ENCODE measurements at places on chromosomes 12 and 14. TPM values are rescaled to one million over a fixed set of nuclear protein-coding genes. Genes with fewer than 3 reads are reported as not detected.

GRCh38 chr14:25406818-25407217 lies 356.9 kb upstream of the STXBP6 start:
- H3K4me1 ChIP-seq, result no peaks in the 10 kb centered on the region
- no peaks in the 10 kb centered on the region for H3K36me3 ChIP-seq
- H3K27me3 ChIP-seq, result no peaks in the 10 kb centered on the region
- no peak overlapping the region for H3K4me3 ChIP-seq
- DNase-seq, result no peak
- H3K27ac ChIP-seq, result no peak overlapping the region

The FOXG1 gene
- total RNA-seq, result 0.18 TPM

DNA sequence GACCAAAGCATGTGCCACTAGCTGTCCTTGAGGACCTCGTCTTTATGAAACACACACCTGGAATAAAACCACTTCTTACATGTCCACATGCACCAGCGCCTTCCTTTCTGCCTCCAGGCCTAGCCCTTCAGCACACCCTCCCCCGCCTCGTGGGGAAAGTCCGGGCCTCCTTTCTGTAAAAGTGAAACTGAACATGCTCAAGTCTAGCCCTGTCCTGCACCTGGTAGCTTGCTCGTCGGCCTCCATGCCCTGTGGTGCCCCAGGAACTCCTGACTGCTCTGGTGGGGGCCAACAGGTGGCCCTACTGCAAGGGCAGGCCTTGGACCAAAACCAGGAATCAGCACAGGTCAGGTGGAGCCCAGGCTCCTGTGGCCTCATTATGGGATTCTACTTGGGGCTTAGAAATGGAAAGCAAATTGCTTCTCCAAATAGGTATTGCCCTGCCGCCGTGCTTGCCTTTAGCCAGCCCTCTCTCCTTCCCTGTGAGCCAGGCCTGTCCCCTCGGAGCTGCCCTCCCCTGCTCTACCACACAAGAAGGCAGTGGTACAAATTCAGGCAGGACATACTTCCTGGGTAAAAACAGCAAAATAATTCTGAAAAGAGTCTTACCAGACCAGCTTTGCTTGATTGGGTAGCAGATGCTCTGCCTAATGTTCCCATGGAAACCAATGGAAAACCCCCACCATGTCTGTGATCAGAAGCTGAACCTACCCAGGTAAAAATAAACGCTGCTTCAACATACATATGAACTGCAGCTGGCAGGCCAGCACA lies 43.5 kb downstream of the ERH start:
- no peak overlapping the region for H3K27ac ChIP-seq
- no peaks in the 10 kb centered on the region for H3K27me3 ChIP-seq
- no peak overlapping the region for H3K4me3 ChIP-seq
- H3K36me3 ChIP-seq, result no peaks in the 10 kb centered on the region

- DNase-seq, result no peak
- H3K36me3 ChIP-seq, result no peaks in the 10 kb centered on the region
- H3K27ac ChIP-seq, result no peak overlapping the region
Observed at GRCh38 chr12:40829738-40830144, 137.5 kb downstream of the CNTN1 start.

The C12orf42 gene
- total RNA-seq, result not detected

The OLR1 gene
- total RNA-seq, result 0.96 TPM

DNA sequence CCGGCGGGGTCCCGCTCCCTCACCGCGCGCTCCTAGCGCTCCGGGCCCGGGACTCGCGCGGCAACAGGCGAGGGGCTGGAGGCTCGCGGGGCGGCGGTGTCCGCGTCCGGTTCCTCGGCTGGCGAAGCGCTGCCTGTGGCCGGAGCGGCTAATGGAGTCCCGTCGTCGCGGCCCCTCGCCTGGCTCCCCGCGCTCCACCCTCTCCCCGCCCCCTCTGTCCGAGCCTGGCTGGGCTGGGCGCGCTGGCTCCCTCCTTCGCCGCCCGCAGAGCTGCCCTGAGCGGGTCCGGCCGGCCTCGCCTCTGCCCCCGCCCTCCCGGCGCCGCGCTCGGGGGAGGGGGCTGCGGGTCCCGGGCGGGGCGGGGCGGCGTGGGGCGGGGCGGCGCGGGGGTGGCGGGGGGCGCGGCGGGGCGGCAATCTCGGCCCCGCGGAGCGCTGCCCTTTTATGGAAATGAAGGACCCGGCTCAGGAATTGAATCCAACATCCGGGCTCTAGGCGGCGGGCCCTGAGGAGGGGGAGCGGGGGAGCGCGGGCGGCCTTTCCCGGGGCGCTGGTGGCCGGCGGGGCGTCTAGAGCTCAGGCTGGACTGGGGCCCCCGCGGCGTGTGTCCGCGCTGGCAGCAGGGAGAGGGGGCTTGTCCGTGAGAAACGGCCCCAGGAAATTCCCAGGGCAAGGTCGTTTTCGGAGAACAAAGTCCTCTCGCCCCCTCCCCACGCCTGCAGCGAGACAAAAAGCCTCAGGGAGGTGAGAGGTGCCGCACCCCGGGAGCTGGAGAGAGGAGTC lies at the start of gene FERMT2:
Gene FERMT2, minus strand, starts transcription at position 153 of the 783 bp plus-strand sequence. CDS start 482 bp downstream, outside the sequence.
- no peaks in the 10 kb centered on the region for H3K27me3 ChIP-seq
- peak within 1 kb of the TSS; percentile 98 for H3K4me3 ChIP-seq
- H3K36me3 ChIP-seq, result peaks cover 4% of the 10 kb centered on the region
- H3K27ac ChIP-seq, result peak within 1 kb of the TSS; percentile 96

The USP44 gene
- 4.3 TPM for total RNA-seq

The ADCY4 gene
- 0.32 TPM for total RNA-seq

DNA sequence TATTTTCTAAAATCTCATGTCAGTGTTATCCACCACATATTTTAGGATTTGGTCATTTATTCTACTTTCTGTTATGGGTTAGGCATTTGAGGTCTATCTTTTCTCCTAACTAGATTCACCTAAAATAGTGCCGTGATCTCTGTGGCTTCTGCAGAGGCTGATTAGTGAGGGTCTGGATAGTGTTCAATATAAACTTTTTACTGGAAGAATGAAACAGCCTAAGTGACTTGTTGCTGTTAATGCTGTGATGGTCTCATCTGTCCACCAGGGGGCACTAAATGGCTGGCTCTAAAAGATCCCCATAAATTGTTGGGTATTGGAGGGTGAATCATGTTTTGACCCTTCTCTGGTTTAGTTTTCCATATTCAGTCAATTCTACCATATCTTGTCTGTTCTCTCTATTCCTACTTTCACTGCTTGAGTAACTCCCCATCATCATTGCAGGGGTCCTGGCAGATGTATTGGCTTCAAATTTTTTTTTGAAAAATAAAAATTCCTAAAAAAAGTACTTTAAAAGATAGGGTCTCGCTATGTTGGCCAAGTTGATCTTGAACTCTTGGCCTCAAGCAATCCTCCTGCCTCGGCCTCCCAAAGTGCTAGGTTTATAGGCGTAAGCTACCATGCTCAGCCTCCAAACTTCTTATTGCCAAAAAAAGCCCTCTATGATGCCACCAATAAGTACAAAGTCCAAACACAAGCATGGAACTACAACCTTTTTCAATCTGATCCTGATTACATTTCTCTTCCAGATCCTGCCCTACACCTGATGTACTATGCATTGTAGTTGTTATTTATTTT lies 6.9 kb downstream of the PABPN1 start:
- H3K4me3 ChIP-seq, result no peak overlapping the region
- DNase-seq, result peak; percentile 47
- H3K4me1 ChIP-seq, result peaks cover 2% of the 10 kb centered on the region
- H3K27me3 ChIP-seq, result no peaks in the 10 kb centered on the region
- no peak overlapping the region for H3K27ac ChIP-seq

The SUSD6 gene
- total RNA-seq, result 30.6 TPM

GRCh38 chr12:54337280-54337842 lies 12.4 kb downstream of the COPZ1 start:
- peaks cover 12% of the 10 kb centered on the region for H3K36me3 ChIP-seq
- H3K4me1 ChIP-seq, result peaks cover 10% of the 10 kb centered on the region
- no peaks in the 10 kb centered on the region for H3K27me3 ChIP-seq
- no peak overlapping the region for H3K27ac ChIP-seq
- no peak for DNase-seq

DNA sequence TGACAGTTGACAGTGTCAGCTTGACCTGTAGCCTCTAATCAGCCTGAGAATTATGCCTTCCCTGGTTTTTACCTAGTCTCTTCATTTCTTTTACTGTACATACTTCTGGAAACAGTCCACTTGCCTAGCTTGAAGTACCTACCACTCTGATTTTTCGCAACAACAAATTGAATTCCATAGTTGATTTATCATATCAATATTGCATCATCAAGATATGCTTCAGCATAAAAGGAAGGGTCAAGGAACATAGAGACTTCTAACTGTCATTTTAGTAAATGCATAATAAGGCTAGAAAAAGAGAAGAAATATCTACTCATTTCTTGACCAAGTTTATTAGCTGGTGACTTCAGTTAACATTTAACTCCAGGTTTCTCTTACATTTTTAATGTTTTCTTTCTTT lies 174.2 kb upstream of the FAR2 start:
- H3K27me3 ChIP-seq, result no peaks in the 10 kb centered on the region
- H3K4me1 ChIP-seq, result no peaks in the 10 kb centered on the region
- H3K36me3 ChIP-seq, result no peaks in the 10 kb centered on the region
- no peak for DNase-seq
- no peak overlapping the region for H3K4me3 ChIP-seq
- H3K27ac ChIP-seq, result no peak overlapping the region

DNA sequence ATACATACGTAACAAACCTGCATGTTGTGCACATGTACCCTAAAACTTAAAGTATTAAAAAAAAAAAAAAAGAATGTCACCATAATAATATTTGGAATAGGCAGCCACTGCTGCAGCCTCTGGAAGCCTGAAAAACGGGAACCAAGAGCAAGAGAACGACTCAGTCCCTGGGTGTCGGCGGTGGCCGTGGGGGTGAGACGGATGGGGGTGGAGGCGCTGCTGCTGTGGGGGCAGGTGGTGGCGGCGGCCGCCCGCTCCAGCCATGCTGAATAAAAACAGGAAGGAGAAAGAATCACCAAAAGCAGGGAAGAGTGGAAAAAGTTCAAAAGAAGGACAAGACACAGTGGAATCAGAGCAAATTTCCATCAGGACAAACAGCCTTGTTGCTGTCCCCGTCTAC lies 46.9 kb downstream of the ZFYVE21 start:
- no peak overlapping the region for H3K27ac ChIP-seq
- no peaks in the 10 kb centered on the region for H3K4me1 ChIP-seq
- no peak overlapping the region for H3K4me3 ChIP-seq

The OR4E2 gene
- not detected for total RNA-seq

The AKAP6 gene
- 3.4 TPM for total RNA-seq

DNA sequence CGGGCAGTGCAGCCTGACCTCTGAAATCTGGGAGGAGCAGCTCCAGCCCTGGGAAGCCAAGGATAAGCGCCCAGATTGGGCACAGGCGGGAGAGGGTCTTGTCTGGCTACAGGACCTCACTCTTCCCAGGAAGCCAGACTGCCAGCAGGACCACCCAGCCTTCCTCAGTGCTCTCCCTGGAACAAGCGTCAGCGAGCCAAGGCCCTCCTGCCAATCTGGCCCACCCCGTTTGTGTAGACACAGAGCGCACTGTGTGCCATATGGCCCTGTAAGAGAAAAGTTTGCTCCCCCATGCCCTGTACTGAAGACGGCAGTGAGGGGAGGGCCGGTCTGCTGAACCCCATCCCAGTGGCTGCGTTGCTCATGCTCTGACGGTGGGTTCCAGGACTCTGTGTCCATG lies 1.2 kb upstream of the C14orf180 start:
- H3K27me3 ChIP-seq, result no peaks in the 10 kb centered on the region
- H3K4me1 ChIP-seq, result no peaks in the 10 kb centered on the region
- H3K4me3 ChIP-seq, result no peak overlapping the region

The LRRC10 gene
- total RNA-seq, result not detected

DNA sequence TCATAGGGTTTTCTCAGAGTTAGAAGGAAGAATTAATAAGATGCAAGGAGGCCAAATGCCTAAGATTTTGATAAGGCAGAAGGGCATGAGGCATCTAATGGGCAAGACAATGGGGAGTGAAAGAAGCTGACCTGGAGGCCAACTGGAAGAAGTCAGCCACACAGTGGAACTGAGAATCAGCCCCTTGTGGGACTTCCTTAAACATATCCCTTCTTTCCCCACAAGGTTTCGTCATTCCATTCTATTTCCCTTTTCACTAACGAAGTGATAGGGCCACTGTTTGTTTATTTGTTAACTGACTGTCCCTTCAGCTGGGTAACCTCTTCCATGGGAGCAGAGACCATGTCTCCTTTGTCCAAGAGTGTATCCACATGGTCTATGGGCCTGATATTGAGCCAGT lies 86.2 kb downstream of the HELB start:
- no peak overlapping the region for H3K4me3 ChIP-seq
- no peak overlapping the region for H3K27ac ChIP-seq
- no peaks in the 10 kb centered on the region for H3K4me1 ChIP-seq
- no peak for DNase-seq

DNA sequence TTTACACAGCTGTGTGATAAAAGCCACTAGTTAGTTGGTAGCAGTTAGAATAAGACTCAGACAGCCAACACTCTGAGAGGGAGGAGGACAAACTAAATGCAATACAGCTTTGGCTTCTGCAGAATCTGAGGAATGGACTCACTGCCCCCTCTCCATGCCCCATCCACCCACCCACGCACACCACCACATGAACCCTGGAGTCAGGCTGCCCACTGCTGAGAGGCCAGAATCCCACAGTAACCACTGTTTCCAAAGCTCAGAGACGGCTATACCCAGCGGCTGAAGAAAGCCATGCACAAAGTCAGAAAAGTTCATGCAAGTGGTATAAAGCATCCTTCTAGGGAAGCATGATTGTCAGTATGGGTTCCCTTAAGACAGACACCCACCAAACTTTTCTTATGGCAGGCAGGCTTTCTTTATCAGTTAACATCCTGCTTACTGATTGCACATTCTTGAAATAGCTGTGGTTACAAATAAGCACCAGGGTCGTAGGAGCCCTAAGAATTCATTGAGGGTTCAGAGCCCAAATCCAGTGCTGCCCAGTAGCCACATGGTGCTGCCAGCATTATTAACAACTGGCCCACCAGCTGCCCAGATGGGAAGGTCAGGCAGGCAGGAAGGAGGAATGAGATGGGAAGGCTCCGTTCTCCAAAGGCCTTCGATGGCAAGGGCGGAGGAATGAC lies 61.5 kb downstream of the NT5DC3 start:
- peaks cover 17% of the 10 kb centered on the region for H3K4me1 ChIP-seq
- no peak overlapping the region for H3K4me3 ChIP-seq
- peaks cover 31% of the 10 kb centered on the region for H3K36me3 ChIP-seq
- peak; percentile 41 for DNase-seq
- H3K27me3 ChIP-seq, result no peaks in the 10 kb centered on the region
- H3K27ac ChIP-seq, result peak overlapping the region; percentile 64

GRCh38 chr12:22318108-22318737 lies 16.3 kb downstream of the ST8SIA1 start:
- H3K27me3 ChIP-seq, result no peaks in the 10 kb centered on the region
- no peak overlapping the region for H3K4me3 ChIP-seq
- no peaks in the 10 kb centered on the region for H3K36me3 ChIP-seq
- DNase-seq, result peak; percentile 67
- peaks cover 6% of the 10 kb centered on the region for H3K4me1 ChIP-seq
- H3K27ac ChIP-seq, result no peak overlapping the region

GRCh38 chr14:50109342-50109741 lies 7.0 kb downstream of the VCPKMT start:
- no peak overlapping the region for H3K4me3 ChIP-seq
- H3K27ac ChIP-seq, result no peak overlapping the region
- H3K27me3 ChIP-seq, result no peaks in the 10 kb centered on the region
- H3K36me3 ChIP-seq, result peaks cover 51% of the 10 kb centered on the region

DNA sequence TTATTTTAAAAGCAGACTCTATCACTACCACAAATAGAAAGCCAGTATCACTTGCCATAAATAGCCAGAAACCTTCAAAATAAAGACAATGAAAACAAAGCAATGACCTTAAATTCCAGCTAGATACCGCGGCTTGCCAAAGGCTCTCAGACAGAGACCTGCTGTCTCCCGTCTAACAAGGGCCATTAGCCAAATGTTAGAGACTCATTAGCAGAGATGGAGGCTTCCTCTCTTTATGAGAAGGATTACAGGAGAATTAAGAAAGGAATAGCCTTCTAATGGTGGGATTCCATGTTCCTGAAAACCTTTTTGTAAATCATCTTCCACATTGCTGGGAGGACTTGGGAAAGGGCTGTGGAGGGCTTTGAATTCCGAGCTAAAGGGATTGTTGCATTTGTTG lies 206.7 kb downstream of the AACS start:
- H3K36me3 ChIP-seq, result no peaks in the 10 kb centered on the region
- no peaks in the 10 kb centered on the region for H3K27me3 ChIP-seq
- H3K4me1 ChIP-seq, result no peaks in the 10 kb centered on the region
